ENCODE measurements at places on chromosomes 5 and 9.

GRCh38 chr9:76451234-76451633, 7.7 kb upstream of the GCNT1 start:
- no peak for DNase-seq

DNA sequence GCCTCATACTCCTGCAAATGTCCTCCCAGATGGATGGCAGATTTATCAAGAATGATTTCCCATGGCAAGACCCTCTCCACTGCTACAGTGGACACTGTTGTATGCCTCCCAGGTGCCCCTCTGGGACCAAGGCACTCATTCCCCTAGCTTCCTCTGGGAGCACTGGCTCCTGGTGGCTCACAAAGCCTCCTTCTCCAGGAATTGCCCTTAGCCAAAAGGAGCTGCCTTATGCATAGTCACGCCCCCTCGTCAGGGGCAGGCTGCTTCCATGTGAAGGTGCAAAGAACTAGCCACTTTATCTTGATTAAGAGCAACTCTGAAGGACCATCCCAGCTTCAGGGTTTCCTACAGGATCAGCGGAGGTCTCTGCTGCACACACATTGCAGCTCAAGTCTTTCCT, 358.1 kb downstream of the CDK5RAP2 start:
- DNase-seq = no peak

DNA sequence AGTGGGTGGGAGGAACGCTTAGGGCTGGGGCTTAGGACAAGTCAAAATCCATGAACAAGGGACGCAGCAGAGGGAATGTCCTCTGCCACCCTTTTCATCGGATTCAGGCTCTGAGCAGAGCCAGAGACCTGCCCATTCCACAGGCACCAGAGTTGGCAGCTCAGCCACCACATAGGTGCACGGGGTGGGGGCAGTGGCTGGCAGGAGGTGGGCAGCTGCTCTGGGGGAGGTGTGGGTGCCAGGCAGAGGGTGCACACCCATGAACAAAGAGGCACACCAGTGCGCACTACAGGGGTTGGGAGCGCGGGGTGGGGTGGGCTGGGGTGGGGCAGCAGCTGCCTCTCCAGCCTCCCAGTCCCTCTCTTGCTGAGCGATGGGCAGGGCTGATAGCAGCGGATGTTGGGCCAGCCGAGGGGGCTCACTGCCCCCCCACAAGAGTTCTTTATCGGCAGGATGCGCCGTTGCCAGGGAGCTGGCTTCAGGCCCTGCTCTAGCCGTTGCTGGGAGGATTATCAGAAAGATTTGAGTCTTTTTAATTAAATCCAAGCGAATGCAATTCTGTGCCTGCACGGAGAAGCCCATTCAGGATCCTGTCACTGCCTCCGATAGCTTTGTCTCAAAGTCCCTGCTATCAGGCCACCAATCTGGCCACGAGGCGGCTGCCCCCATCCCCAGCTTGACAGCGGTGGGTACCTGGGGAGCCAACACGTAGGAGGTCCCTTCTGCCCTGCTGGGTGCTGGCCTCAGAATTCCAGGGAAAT, 64.3 kb upstream of the LMX1B start:
- DNase-seq = no peak

- no peak for DNase-seq
Observed at GRCh38 chr5:159337016-159337955, 7.0 kb upstream of the IL12B start.

DNA sequence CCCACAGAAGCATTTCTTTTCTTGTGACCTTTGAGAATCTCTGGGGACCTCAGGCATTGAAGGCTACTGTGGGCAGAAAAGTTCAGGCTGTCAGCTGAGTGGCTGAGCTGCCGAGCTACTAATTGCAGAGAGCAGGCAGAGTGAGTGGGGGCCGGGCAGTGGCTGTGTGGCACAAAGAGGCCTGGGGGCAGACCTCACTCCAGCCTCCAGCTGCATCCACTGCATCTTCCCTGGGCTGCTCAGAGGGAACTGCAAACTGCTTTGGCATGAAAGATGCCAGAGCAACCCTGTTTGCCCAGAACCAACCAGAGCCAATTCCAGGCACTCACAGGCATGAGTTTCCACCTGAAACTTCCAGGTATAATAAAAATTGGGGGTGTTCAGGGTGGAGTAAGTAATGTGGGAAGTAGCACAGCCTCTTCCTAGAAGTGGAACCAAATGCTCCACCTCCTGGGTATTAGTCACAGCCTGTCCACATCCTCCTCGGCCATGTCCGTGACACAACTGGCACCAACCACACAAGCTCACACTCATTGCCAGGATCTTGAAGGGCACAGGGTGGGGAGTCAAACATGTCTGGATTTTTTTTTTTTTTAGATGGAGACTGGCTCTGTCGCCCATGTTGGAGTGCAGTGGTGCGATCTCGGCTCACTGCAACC, 548.9 kb downstream of the BNC2 start:
- DNase-seq = no peak

- DNase-seq = no peak
Observed at GRCh38 chr9:110750272-110750671, 81.7 kb downstream of the MUSK start.

- DNase-seq = no peak
Observed at GRCh38 chr9:89388868-89389177, 70.5 kb downstream of the SECISBP2 start.

GRCh38 chr5:143176048-143176447, 227.4 kb downstream of the NR3C1 start:
- DNase-seq = no peak

- DNase-seq = no peak
Observed at GRCh38 chr5:133196441-133197085, 144.8 kb downstream of the HSPA4 start.

DNA sequence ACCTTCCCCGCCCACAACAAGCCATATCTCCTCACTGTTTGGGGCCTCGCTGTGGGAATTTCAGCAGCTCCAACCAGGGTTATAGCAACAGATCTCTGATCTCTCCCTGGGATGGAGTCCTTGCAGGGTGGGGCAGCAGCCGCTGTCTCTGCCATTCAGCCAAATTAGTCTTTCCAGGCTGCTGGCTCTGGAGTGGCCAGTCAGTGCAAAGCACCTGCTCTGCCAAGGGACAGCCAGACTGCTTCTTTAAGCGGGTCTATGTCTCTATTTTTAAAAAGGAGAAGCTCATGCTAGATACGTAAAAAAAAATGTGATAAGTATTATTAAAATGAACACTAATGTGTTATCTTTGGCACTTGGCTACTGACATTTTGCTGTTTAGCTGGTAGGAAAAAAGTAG, 380.2 kb downstream of the CDH10 start:
- DNase-seq = no peak

GRCh38 chr5:77200663-77201062, 9.8 kb upstream of the PDE8B start:
- no peak for DNase-seq

DNA sequence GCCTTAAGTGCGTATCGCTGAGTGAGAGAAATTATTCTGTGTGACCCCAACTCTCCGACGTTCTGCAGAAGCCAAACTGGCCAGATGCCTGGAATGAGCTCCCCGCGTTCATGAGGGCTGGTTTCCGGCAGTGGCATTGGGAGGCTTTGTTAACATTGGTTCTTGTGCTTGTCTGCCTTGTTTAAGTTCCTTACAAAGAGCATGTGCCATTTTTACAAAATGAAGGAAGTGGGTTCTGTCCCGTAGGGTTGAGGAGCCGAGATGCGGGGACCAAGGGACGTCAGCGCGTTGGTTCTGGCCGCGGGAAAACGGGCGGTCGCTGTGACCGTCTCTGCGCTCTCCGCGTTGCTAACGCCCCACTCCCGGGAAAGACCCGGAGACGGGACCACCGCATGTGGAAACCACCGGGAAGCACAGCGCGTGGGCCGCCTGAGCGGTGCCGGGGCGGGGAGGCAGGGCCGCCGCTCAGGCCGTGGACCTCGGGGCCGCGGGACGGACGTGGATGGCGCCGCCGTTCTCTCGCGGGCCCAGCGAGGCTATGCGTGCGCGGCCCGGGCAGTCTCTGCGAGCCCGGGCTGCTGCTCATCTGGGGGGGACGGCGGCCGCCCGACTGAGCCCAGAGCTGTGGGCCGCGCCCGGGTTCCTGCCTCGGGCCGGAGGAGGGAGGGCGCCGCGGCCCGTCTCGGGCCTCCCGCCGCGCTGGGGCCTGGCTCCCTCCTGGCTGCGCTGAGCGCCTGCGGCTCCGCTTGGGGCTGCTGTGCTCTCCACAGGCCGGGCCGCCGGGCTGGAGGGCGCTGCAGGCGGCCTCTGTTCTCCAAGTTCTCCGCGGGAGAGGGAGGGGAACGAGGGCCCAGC, 13.4 kb downstream of the RABL6 start:
- no peak for DNase-seq

DNA sequence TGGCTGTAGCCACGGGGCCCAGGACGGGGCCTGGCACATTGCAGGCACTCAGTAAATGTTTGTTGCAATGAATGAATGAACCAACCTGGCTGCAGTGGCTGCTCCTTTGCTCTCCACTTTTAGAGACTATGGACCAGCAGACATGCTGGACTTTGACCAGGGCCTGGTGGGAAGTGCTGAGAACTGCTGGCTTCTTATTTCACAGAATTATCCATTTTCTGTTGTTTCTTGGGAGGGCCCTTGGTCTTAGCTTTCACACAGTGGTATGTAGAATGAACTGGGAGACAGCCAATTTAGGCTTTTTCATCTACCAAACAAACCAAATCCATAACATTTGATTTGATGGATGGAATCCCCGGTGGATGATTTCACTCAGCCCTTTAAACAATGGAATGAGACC, 78.0 kb upstream of the LHFPL2 start:
- no peak for DNase-seq

DNA sequence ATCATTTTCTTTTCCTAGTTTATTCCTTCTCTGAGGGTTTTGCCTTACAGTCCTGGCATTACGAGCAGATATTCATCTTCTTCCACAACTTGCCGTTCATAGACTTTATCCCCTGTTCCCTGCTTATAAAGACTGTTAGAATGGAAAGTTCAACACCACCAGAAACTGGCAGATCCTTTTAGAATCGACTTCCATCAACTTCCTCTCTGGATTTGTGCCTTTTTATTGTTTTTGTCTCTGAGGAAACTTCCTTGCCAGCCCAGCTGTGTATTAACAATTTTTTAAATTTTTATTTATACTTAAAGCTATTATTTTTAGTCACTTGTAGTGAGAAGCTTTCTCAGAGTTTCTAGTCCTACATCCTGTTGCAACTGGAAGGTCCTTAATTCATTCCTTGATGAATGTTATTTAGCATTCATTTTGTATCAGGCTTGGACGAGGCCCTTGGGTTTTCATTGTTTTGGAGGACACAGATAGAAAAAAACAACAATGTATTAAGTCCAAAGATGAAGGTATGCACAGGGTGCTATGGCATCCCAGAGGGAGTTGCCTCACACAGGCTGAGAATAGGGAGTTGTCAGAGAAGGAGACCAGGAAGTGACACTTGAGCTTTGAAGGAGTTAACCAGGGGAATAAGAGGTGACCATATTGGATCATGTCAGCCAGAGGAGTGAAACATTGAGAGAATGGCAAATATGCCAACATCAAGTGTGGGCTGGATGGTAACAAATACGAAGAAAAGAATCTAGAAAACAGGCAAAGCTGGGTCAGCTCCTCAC, 81.3 kb downstream of the ADAMTSL1 start:
- DNase-seq = no peak

- DNase-seq = no peak
Observed at GRCh38 chr5:93593476-93594131, 10.6 kb downstream of the NR2F1 start.

DNA sequence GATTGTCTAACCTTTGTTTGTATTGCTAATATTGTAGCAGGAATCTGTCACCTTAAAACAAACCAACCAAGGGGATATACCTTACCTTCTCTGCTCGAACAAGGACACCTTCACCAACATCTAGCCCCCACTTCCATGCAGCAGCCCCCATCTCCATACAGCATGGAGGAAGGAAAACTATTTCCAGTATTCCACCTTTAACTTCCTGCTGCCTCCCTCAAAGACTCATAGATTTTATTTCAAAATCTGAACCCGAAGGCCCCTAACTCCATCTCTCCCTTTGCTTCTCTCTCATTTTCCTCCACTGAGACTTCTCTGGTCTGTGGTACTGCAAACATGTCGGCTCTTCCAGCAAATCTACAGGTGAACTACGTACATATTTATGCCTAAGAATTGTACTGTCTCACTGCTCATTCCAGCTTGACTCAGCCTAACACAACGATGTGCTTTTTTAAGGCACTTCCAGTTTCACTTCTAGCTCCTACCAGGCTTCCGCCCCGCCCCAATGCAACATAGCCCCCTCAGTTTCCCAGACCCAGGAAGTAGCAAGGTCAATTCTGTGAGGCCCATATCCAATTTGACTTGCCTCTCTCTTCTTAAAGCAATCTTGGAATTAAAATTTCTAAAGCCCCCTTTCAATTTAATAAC, 70.7 kb upstream of the RNF38 start:
- DNase-seq = no peak

GRCh38 chr9:134877541-134877940, 3.1 kb upstream of the FCN2 start:
- no peak for DNase-seq

GRCh38 chr9:16720386-16720785, 150.1 kb downstream of the BNC2 start:
- no peak for DNase-seq

DNA sequence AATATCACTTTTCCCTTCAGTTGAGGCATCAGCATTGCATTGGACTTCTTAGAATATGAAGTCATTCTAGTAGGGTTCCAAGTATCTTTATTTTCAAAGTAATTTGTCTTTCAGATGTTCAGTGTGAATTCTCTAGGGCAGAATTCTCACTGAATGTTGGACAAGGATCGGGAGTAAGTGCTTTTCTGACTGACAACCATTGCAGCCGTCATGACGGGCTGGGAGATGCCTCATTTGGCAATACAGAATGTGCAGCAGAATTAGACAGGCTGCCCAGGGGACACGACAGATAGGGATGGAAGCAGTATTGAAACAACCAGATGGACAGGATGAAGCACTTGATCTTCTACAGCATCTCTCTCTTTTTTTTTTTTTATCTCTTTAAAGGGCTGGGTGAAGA, 129.0 kb downstream of the ICE1 start:
- DNase-seq = no peak

DNA sequence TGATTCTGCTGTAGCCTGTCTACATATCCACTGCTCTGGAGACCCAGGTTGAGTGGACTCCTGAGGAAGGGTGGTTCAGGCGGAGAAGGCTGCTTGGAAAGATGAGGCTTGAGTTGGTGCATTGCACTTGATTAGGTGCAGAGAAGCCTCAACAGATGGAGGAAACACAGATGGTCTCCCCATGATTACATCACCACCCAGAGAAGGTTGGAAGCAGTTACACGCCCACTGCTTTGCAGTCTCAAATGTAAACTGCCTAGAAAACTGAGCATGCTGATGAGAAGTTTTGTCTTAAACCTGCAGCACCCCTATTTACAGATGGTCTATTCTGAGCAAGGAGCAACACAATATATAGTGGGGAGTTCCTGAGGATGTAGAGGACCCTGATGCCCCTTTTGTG, 266.6 kb downstream of the PIK3R1 start:
- no peak for DNase-seq

- no peak for DNase-seq
Observed at GRCh38 chr5:73314395-73315257, 134.0 kb downstream of the FOXD1 start.

GRCh38 chr5:117892360-117892759, 1096.0 kb downstream of the DTWD2 start:
- DNase-seq = no peak

- no peak for DNase-seq
Observed at GRCh38 chr5:140181525-140181924, 6.5 kb downstream of the CYSTM1 start.

- DNase-seq = no peak
Observed at GRCh38 chr5:97670447-97670846, 487.4 kb upstream of the RIOK2 start.
